RPMI7951 (cell line): ENCODE measurements at places on chromosomes 12 and 14. TPM values are rescaled to one million over a fixed set of nuclear protein-coding genes. Genes with fewer than 3 reads are reported as not detected.

TAS2R7 gene
- total RNA-seq = not detected in 2 replicates

PSMB11 gene
- total RNA-seq = 0.10 TPM in 1 of 2 replicates, not detected in the other

KRT6C gene
- total RNA-seq = not detected in 2 replicates

SPIC gene
- total RNA-seq = not detected in 2 replicates

LHX5 gene
- total RNA-seq = 0.12 TPM in 1 of 2 replicates, not detected in the other

KCNC2 gene
- total RNA-seq = not detected in 2 replicates

HEBP1 gene
- total RNA-seq = 4.1 and 8.9 TPM in 2 replicates

TSPAN9 gene
- 37.6 and 42.0 TPM in 2 replicates for total RNA-seq
